ENCODE measurements at places on chromosomes 5 and 9.
A peak's percentile ranks its signal among the peaks of the same experiment; 100 is the strongest.

DNA sequence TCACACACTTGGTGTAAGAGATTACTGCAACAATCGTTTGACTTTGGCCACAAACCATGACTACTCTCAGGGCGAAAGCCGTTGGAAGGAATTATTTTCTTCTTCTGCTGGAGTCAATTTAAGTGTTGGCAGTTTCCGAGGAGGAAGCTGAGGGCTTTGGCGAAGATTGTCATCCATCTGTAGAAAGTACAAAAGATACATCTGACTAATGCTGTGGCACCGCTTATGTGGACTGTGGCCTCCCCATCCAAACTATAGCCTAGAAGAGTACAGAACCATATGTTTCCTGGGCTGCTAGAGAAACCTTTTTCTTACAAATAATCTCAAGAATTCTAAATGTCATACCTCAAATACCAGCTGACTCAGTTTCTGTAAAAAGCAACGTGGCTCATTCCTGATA lies 7.4 kb downstream of the MTX3 start:
- DNase-seq = no peak

GRCh38 chr9:304106-304505 lies 89.4 kb downstream of the DOCK8 start:
- DNase-seq = no peak

- DNase-seq = no peak
These were observed 95.1 kb downstream of the ZNF354C start for GRCh38 chr5:179154991-179155955.

- no peak for DNase-seq
These were observed 69.3 kb upstream of the TMEM252 start for GRCh38 chr9:68609901-68610415.

DNA sequence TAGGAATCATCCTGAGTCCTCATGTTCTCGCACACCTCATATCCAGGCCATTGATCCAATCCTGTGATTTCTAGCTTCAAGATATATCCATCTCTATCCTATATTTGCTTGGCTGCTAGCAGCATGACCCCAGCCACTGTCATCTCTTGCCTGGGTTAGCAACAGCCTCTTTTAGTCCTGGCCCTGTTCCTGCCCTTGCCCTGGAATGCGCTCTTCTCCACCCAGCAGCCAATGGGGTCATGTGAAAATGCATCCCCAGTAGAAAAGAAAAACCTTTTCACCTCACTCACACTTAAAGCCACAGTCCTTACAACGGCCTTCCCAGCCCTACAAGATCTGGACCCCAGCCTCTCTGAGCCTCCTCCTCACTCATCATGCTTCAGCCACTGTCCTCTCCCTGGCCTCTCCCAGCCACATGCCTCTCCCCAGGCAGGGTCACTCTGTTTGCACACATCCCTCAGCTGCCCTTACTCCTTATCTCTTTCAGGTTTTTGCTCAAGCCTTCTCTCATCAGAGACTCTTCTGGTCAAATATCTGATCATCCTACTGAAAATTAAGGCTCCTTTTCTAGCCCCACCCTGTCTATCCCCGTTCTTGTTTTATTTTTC lies 34.3 kb upstream of the NR3C1 start:
- DNase-seq = no peak

DNA sequence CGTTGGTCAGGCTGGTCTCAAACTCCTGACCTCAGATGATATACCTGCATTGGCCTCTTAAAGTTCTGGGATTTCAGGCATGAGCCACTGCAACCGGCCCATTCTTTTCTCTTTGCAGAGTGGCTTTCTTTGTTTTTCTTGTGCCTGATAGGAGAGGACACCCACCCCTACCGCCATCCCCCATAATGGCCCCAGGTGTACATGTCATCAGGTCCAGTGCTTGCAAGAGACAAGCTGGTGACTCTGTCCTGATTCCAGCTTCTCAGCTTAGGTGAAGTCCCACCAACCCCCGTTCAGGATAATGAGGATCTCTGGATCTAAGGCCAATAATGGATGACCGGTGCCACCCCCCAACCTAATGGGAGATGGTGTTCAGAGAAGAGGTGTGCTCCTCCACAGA lies 2.3 kb upstream of the AIF1L start:
- DNase-seq = no peak

DNA sequence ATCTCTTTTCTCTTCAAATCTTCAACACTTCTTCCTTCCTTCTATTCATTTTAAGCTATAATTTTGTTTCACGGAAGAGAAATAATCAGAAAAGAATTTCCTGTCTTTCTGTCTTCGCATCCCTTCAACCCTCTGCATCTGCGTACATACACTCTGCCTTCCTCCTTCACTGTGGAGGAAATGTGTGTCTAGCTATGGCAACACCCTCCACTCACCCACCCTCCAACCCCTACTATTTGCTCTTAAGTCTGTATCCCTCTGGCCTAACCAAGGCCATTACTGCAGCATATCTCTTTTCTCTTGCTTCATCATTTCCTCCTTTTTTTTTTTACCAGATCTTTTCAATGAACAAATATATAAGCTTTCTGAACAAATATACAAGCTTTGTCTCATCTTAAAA lies 105.7 kb upstream of the NUDT12 start:
- DNase-seq = no peak

DNA sequence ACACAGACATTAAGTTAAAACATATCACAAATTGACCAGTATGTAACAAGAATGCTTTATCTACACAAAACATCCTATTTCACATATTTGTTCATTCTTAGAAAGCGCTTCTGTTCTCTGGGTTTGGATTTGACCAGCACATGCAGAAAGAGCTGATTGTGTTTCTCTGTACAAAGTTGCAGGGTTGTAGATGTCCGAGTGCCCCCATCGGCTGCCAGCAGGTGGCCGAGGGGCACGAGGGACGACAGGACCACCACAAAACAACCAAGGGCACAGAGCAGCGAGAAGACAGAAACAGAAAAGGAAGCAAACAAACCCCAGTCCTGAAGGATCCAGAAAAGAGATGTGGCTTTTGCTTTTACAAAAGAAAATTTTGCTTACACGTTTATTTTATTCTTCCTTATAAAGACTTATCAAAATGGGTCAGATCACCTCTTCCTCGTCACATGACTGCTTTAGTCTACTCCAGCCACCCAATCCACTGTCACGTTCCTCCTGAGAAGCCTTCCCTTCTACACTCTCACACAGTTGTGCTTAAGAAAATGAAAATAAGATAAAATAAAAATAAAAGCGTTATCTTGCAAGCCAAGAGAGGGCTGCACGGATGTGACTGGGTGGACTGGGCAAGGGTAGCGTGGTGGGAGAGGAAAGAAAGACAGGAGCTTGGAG lies 9.5 kb downstream of the OTP start:
- DNase-seq = no peak

DNA sequence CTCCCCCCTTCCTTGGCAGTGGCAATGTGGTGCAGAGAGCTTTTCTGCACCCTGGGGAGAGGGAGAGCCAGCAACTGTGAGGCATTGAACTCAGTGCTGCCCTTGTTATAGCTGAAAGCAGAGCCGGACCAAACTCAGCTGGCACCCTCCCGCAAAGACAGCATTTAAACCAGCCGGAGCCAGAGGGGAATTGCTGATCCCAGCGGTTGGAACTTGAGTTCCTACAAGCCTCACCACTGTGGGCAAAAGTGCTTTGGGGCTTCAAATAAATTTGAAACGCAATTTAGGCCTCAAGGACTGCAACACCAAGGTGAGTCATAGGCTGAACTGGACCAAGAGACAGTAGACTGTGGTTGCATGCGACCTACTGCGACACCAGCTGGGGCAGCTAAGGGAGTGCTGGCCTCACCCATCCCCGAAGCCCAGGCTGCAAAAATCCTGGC lies 207.6 kb upstream of the CDKN2B start:
- no peak for DNase-seq

DNA sequence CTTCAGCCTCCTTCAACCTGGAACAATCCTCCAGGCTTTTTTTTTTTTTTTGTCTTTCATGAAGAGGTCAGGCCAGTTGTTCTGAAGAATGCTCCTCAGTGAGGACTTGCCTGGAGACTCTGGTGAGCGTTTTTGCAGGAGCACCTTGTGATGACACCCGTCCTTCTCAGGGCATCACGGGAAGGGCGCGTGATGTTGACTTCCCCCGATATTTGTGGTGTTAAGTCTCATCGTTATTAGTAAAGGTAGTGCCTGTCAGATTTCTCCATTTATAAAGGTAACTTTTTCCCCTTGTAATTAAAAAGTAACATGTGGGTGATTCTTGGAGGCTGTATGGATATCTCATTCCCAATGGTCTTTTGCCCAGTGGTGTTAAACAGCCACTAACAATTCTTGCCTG lies 11.1 kb upstream of the PSMB7 start:
- no peak for DNase-seq

- no peak for DNase-seq
These were observed 150.8 kb downstream of the GRIA1 start for GRCh38 chr5:153641183-153641688.

DNA sequence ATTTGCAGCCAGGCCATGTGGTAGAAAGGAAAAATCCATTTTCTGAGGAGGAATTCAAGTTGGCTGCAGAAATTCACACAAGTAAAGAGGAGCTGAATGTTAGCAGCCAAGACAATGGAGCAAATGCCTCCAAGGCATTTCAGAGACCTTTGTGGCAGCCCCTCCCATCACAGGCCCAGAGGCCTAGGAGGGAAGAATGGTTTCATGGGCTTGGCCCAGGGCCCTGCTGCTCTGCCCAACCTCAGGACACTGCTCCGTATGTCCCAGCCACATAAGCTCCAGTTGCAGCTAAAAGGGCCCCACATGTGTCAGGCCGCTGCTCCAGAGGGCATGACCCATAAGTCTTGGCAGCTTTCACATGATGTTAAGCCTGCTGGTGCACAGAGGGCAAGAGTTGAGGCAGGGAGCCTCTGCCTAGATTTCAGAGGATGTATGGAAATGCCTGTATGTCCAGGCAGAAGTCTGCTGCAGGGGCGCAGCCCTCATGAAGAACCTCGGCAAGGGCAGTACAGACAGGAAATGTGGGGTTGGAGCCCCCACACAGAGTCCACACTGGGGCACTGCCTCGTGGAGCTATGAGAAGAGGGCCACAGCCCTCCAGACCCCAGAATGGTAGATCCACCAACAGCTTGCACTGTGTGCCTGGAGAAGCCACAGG lies 144.2 kb upstream of the EPB41L4A start:
- no peak for DNase-seq

GRCh38 chr5:92409134-92409533 lies 1026.0 kb upstream of the ARRDC3 start:
- DNase-seq = no peak

DNA sequence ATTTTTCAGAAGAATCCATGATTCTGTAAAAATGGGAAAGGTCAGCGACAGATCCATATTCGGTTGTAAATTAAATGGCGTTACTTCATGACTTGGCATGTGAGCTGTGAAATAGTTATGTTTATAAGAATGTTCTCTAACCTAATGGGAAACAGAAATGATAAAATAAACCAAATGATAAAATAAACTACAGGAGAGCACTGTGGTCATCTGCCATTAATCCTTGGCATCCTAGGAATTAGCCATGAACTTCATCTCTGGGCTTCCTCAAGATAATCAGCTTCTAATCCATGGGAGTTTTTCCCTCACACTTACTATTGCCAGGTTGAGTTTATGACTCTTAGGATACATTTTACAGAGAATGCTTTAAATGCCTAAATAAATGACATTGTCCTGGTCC lies 94.6 kb upstream of the SLC30A5 start:
- DNase-seq = no peak

GRCh38 chr5:26482810-26483375 lies 555.5 kb downstream of the CDH9 start:
- DNase-seq = peak; percentile 43

GRCh38 chr9:85392260-85392659 lies 349.5 kb downstream of the AGTPBP1 start:
- no peak for DNase-seq

DNA sequence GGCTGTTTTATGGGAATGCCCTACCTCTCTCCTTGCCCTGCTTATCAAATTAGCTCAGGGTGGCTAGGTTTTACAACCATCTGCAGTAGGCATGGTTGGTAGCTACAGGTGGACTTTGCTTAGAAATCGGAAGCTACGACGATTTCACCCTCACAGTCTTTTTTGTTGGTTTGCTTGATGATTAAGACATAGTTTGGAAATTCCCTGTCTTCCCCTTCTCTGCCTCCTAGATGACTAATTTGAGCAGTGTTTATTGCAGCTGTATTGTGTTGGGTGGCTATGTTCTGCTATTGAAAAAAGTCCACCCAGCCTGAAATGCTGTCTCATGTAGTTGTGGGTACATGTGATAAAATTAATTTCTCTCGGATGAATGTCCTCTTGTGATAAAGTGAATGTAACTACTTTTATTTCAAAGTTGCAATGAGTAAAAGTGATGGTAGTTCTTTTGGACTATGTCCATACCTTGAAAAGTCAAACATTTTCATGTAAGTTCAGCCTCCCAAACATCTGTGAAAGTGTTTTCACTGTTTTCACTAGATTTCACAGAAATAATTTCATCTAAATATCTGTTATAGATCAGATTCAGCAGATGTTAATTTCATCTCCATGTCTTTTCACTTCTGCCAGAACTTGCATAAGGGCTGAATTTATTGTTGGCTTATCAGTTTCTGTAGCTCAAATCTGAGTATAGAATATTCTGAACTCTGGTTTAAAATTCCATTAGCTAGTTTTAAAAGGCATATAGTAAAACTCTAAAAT lies 37.3 kb upstream of the FYB1 start:
- DNase-seq = peak; percentile 71

- DNase-seq = no peak
These were observed 714.8 kb downstream of the TLR4 start for GRCh38 chr9:118418887-118419565.

DNA sequence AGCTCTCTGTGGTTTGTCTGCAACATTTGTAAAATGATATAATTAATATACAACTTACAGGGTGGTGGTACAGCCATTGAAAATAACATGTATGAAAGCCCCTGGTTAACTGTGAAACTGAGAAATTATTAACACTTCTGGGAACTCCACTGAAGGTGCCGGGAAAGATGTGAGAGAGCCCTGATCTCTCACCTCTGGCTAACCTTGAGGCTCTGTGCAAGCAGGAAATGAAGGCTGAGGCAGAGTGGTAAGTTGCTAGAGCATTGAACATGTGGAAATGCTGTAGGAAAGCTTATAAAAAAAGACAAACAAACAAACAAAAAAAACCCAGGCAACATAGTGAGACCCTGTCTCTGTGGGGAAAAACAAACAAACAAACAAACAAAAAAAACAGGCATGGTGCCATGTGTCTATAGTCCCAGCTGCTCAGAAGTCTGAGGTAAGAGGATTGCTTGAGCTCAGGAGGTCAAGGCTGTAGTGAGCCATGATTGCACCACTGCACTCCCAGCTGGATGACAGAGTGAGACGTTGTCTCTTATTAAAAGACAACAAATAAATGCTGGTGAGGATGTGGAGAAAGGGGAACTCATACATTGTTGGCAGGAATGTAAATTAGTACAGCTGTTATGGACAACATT lies 7.5 kb downstream of the CATSPER3 start:
- no peak for DNase-seq

DNA sequence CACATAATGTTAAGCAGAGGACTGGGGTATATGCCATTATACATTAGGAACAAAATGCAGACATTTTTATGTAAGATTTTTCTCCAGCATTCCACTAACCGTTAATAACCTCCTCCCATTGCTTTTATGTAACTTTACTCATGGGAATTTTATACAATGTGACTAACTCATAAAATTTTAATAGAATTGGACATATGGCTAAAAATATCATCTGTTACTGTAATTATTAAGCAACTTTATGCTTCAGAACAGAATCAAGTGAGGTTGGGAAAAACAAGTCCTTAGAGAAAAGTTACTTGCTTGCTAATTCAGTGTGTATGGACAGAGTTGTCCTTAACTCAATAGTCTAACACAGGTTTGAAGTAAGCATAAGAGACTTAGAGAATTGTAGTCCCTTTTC lies 54.8 kb upstream of the PCSK1 start:
- DNase-seq = no peak

All from hematopoietic multipotent progenitor cell treated with erythropoietin and hydrocortisone succinate and interleukin-3 and kit ligand, for 6 days (in vitro differentiated cells).